ENCODE measurements at places on chromosomes 6 and 20.

- no peak for DNase-seq
Observed at GRCh38 chr6:79631693-79632172, 604 bp downstream of the SH3BGRL2 start.

- DNase-seq = no peak
Observed at GRCh38 chr6:88246654-88247053, 80.5 kb upstream of the CNR1 start.

DNA sequence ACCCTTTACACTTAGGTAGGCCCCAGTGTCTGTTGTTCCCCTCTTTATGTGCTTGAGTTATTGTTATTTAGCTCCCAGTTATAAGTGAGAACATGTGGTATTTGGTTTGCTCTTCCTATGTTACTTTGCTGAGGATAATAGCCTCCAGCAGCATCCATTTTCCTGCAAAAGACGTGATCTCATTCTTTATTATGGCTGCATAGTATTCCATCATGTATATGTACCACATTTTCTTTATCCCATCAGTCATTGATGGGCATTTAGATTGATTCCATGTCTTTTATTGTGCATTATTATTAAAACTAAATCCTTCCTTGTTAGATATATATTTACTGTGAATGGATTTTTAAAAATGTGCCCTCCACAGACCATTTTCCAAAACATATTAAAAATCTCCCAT is 1137.3 kb upstream of the ADGRB3 start:
- no peak for DNase-seq

DNA sequence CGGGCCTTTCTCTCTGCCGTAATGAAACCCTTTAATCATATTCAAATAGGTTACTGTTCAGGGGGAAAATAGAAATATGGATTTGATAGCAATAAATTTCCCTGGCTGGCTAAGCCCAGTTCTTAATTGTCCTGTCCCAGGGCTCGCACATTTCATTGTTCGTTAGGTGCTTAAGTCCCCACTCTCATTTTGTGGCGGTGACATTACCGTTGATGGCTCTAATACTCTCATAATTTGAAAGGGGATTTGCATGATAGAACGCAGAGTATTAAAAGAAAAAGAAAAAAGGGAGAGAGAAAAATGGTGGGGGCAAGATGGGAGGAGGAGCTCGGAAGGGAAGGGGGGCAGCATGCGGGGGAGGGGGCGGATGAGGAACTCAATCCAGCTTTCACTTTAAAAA is 79.1 kb upstream of the FOXP4 start:
- DNase-seq = no peak

DNA sequence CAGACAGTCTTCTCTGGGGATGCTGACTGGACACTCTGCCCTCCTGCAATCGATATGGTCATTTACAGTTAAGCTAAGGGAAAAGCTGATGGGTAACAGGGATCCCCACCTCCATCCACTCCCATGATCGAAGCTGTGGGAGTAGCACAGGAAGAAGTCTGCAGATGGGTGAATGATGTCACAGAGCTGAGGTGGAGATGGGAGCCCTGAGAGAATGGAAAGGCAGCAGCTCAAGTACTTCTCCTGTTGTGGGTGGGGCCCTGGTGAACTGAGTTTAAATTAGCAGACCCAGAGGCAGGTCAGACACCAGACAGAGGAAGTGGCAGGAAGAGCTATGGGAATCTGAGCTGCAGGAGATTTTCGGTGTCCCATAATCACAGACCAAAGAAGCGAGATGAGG is 29.0 kb downstream of the HDGFL1 start:
- DNase-seq = no peak

Measured in activated CD8-positive, alpha-beta memory T cell treated with anti-CD3 and anti-CD28 coated beads for 24 hours (primary cell).